Renal cortical epithelial cell (primary cell): ENCODE measurements at places on chromosomes 11 and 22. TPM values are rescaled to one million over a fixed set of nuclear protein-coding genes. Genes with fewer than 3 reads are reported as not detected.
A peak's percentile ranks its signal among the peaks of the same experiment; 100 is the strongest.

DNA sequence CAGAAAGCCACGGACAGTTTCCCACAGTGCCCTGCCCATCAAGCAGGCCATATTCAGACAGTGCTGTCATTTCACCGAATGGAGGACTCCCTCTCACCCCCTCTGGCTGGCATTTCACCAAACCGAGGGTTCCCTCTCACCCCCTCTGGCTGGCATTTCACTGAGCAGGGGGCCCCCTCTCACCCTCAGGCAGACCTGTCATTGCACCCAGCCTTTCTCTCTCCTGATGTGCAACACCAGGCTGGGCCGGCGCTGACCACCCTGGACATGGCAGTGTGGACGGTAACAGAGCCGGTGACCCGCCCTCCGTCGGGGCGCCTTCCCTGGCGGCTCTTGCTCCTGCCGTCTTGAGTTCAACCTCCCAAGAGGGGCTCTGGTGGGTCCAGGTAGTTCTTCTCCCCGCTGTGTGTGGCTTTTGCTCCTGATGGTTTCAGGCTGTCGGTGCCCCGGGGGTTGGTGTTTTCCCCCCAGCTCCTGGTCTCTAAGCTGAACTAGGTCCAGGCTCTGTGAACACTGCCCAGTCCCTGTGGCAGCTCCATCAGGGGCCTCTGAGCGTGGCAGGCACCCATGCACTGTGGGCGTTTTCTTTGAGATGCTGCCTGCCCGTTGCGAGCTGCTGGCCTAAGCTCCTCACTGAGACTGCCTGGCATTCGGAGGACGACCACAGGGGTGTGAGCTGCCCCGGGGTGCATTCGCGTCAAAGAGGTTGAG is 46.9 kb downstream of the SMIM38 start:
- no peak for DNase-seq

The RBMXL2 gene
- not detected in 2 replicates for total RNA-seq

DNA sequence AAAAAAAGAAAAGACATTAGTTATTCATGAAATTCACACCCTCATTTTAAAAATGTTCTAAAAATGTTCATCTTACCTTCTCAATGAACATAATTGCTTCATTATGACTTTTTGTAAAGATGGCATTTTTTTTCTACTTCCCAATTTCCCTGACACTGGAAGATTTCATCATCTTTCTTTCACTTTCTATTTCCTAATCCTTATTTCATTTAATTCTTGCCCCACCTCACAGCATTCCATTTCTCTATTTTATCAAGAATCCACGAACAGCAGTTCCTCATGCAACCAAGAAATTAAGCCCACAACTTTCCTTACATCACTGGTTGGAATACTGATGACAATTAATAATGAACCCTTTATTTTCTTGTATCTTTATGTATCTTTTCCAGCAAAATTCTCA is 1.9 kb downstream of the PATL1 start:
- DNase-seq = no peak

The MLC1 gene
- total RNA-seq = not detected in 2 replicates

- peak; percentile 6 for DNase-seq
These were observed 42.3 kb upstream of the ETS1 start for GRCh38 chr11:128629516-128630106.

The OR4A16 gene
- total RNA-seq = not detected in 2 replicates

- DNase-seq = no peak
These were observed 46.3 kb downstream of the TRAF6 start for GRCh38 chr11:36463781-36464180.

The P2RX6 gene
- 0.17 and 1.1 TPM in 2 replicates for total RNA-seq

The TRIM48 gene
- not detected in 2 replicates for total RNA-seq

The WNT11 gene
- not detected in 2 replicates for total RNA-seq

- DNase-seq = no peak
These were observed 2.6 kb upstream of the DSCAML1 start for GRCh38 chr11:117799634-117800033.

DNA sequence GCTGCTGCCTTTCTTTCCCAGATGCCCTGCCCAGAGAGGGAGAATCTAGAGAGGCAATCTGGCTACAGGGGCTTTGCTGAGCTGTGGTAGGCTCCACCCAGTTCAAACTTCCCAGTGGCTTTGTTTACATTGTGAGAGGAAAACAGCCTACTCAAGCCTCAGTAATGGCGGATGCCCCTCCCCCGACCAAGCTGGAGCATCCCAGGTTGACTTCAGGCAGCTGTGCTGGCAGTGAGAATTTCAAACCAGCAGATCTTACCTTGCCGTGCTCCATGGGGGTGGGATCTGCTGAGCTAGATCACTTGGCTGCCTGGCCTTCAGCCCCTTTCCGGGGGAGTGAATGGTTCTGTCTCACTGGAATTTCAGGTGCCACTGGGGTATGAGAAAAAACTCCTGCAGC is 12.2 kb downstream of the BDNF start:
- no peak for DNase-seq

The ANO9 gene
- total RNA-seq = 9.2 and 10.8 TPM in 2 replicates
